ENCODE measurements at places on chromosomes 12 and 14.

DNA sequence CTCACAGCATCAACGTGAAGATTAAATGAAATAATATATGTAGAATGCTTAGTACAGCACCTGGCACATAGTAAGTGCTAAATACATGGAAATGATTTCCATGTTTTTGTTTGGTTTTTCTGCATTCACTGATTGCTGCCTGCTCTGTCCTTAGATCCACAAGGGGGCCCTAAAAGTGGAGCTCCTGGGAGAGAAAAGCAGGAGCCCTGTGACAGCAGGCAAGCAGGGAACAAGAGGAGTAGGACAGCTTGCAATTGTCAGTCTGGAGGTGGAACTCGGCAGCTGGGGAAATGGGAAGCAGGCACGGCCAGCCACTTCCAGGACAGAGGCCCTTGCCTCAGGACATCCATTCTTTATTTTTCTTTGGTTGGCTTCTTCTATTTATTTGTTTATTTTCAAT, 292.9 kb downstream of the BMP4 start:
- DNase-seq: no peak

DNA sequence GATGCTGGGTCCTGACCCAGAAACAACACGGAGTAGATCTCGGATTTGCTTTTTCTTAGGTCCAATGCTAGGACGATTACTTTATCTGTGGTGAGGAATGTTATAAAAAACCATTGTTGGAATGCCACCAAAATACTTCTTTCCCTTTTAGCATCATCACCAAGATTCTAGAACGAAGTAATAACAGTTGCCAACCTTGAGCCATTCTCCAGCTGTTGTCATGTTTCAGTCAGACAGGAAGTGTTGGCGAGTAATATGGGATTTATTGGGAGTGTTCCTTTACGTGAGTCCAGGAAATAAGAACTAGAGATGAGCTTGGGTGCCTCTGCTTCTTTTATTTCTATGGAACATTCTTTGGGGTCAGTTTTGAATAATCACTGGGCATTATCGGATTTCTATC, 892.9 kb downstream of the DIO2 start:
- no peak for DNase-seq

- no peak for DNase-seq
Observed at GRCh38 chr14:50758945-50759344, 72.0 kb downstream of the NIN start.

DNA sequence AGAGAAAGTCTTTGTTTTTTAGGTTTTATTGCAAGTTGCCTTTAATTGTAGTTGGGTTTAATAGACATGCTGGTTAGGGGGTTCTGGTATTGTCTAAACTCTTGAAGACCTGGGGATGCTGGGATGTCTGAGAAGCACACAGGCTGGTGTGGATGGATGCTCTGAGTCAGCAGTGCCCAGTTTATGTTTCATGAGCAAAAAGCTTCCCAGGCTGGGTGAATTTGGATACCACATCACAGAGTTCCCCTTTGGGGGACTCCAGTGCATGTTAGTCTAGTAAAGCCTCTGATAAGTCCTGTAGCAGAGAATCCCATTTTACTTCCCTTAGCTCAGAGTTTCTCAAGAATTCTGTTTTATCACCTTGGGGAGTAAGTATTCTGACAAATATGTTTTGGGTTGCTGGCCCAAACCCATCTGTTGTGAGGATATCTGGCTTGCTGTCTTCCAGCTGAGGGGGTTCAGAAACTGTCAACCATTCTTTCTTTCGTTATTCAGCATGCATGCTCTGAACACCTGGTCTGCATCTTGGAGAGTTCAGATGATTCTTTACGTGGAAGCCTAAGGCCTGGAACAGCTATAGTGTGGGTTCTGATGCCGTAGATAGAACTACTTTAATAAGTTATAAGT, 509.1 kb downstream of the VRK1 start:
- no peak for DNase-seq

- no peak for DNase-seq
Observed at GRCh38 chr14:35617500-35617899, 83.5 kb downstream of the INSM2 start.

DNA sequence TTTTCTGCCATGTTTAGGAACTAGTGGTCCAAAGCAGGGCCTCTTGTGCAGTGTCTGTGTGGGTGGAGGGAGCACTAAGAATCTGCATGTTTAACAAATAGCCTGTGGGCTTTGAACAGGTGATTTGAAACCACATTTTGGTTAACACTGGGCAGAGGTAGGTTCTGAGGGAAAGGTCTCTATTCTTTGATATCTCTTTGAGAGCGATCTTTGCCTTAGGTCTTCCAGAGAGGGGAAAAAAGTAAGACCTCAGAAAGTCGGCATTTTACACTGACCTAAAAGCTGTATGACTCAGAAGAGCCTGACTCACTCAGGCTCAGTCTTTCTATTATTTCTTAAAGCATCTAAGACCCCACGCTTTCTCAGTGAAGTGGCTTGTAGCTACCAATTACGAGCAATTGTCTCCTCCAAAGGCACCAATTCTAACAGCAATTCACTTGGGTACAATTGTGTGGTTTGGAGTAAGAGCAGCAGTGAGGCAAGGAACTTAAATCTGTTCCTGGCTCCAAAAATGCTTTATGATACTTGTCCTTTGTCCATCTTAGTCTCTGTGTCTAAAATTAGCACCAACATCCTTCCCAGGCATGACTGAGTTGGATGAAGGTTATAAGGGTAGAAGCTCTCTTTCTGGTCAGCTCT, 8.8 kb downstream of the EIF2B2 start:
- DNase-seq: no peak

GRCh38 chr14:55180434-55180833, 11.0 kb downstream of the DLGAP5 start:
- no peak for DNase-seq

DNA sequence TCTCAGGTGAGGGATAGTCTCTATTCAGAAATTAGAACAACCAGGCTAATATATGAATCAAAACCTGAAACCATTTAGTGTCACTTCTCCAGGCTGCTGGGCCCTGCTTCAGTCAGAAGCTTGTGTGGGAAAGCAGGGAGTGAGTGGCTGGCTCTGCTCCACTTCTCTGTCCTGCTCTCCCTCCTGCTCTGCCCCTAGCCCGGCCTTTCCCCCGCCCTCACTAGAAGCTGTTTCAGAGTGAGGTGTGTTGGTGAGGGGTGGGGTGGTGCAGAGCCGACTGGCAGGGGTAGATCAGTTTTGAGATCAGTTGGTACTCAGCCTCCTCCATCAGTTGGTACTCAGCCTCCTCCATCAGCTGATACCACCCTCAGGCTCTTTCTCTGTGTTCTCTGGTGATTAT, 7.0 kb upstream of the PPP1R1A start:
- DNase-seq: peak; percentile 47
